T-cell (primary cell): ENCODE measurements at places on chromosomes 2 and 18. TPM values are rescaled to one million over a fixed set of nuclear protein-coding genes. Genes with fewer than 3 reads are reported as not detected.

GRCh38 chr2:73870084-73870483 lies 22.7 kb upstream of the ACTG2 start:
- no peak overlapping the region for H3K4me3 ChIP-seq
- H3K27me3 ChIP-seq: no peaks in the 10 kb centered on the region
- H3K27ac ChIP-seq: no peak overlapping the region
- DNase-seq: no peak
- H3K4me1 ChIP-seq: no peaks in the 10 kb centered on the region

GRCh38 chr2:207341112-207341750 lies 175.5 kb upstream of the KLF7 start:
- no peaks in the 10 kb centered on the region for H3K27me3 ChIP-seq
- H3K4me1 ChIP-seq: no peaks in the 10 kb centered on the region
- no peak for DNase-seq
- H3K36me3 ChIP-seq: no peaks in the 10 kb centered on the region

- H3K4me3 ChIP-seq: no peak overlapping the region
- H3K4me1 ChIP-seq: no peaks in the 10 kb centered on the region
- H3K27ac ChIP-seq: no peak overlapping the region
These were observed 770.0 kb upstream of the ZEB2 start for GRCh38 chr2:145289946-145290345.

GRCh38 chr2:166157578-166157977 lies 29.8 kb upstream of the SCN1A start:
- H3K27ac ChIP-seq: no peak overlapping the region
- no peaks in the 10 kb centered on the region for H3K4me1 ChIP-seq
- H3K27me3 ChIP-seq: no peaks in the 10 kb centered on the region
- DNase-seq: no peak

The IGFBP2 gene
- total RNA-seq: not detected
